ENCODE measurements at places on chromosomes 1 and 21.

- DNase-seq, result no peak
These were observed 158.0 kb downstream of the CLIC6 start for GRCh38 chr21:34826836-34827235.

DNA sequence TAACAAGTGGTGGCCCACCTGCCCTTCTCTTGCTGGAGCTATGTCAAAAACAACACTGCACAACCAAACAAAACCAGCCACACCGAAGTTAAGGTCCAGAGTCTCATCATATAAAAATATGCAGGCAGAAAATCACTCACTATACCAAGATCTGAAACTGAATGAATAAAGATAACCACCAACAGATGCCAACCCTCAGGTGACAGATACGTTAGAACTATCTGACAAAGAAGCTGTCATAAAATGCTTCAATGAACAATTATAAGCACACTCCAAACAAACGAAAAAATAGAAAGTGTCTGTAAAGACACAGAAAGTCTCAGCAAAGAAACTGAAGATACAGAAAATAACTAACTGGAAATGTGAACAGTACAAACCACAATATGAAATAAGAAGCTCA is 14.0 kb downstream of the ZNF496 start:
- no peak for DNase-seq

DNA sequence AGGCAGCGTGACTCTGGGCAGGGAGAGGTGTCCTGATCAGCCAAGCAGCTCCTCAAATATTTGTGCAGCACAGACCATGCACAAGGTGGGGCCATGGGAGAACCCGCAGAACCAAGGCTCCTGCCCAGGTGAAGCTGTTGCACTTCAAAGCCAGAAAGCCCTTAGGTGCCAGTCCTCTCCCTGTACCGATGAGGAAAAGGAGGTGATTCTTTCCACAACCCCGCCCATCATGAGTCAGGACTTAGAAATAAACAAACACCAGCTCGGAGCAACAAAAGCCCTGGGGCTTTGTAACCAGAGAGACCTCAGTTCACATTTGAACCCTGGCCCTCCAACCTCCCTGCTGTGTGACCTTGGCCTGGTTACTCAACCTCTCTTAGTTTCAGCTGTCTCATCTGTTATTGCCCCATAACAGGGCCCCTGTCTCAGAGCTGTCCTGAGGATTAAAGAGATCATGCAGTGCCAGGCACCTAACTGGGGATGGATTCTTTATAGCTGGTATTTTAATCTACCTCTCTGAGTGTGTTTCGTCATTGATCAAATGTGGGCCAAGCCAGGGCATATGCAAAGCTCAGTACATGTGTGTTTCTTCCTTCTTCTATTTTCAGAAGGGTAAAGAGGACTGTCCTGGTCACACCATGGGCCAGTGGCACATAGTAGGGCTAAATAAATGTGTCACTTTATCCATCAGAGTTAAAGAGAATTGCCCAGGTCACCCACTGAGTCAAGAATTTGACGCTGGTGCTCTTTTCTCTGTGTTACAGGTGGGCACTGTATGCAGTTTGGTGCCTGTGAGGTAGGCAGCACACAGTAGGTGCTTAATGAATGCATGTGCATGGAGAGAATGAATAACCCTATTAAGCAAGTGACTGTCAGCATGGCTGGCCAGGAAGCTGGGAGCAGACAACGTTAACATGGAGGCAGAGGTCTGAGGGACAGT is 1.4 kb downstream of the LDLRAD1 start:
- peak; percentile 8 for DNase-seq

DNA sequence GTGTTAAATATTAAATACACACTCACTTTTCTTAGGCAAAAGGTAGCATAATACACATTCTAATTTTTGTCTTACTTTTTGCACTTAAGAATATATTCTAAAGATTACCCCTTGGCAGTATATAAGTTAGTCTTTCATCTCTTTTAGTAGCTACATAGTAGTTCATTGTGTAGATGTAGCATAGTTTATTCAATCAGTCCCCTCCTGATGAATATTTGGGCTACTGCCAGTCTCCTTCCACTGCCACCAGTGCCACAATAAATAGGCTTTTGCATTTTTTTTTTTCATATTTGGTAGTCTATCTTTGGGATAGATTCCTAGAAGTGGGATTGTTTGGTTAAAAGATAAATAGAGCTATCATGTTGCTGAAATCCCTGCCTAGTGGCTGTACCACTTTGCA is 388.8 kb upstream of the RUNX1 start:
- no peak for DNase-seq

DNA sequence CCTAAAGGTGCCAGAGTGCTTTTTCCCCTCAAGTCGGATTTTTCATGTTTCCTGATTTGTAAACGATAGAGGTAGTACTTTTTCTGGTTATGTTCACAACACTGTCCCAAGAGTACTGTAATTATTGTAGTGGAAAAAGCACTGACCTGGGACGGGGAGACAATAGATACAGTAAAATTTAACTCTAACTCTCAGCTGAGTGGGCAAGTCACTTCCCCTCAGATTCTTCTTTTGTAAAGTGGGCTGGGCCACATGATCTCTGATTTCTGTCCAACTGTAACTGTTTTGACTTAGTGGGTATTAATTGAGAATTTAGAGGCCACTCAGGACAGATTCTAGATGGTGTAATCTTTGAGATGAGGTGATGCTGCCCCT is 19.1 kb downstream of the MARCKSL1 start:
- no peak for DNase-seq

- no peak for DNase-seq
These were observed 17.6 kb downstream of the CTPS1 start for GRCh38 chr1:40997096-40997495.

Measured in AG10803 (cell line).